Colonic mucosa (tissue), 4 donors: ENCODE measurements at places on chromosomes 2 and 18. TPM values are rescaled to one million over a fixed set of nuclear protein-coding genes. Genes with fewer than 3 reads are reported as not detected.

- no peak for DNase-seq
Observed at GRCh38 chr2:188787021-188787657, 187.0 kb upstream of the COL3A1 start.

SPP2 gene
- not detected for total RNA-seq

GRCh38 chr2:85439025-85439472 lies 20.5 kb downstream of the SH2D6 start:
- DNase-seq: no peak

DNA sequence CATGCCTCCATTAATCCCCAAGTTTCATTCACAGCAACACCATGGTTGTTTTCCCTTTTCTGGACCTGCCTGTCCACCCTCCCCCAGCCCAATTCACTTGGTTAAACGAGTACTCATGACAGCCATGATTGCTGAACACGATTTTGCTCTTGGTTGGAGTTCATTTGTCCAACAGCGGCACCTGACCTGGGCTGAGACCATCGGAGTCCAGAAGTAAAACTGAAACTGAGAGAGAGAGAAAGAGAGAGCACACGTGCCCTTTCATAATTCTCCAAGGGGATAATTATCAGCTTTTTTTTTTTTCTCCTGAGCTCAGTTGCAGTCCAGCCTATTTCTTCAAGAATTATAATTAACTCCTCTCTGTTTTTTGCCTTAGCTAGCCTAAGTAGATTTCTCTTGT lies 13.7 kb upstream of the KIF5C start:
- DNase-seq: no peak

GRCh38 chr2:142718576-142719155 lies 158.8 kb upstream of the KYNU start:
- DNase-seq: no peak

DNA sequence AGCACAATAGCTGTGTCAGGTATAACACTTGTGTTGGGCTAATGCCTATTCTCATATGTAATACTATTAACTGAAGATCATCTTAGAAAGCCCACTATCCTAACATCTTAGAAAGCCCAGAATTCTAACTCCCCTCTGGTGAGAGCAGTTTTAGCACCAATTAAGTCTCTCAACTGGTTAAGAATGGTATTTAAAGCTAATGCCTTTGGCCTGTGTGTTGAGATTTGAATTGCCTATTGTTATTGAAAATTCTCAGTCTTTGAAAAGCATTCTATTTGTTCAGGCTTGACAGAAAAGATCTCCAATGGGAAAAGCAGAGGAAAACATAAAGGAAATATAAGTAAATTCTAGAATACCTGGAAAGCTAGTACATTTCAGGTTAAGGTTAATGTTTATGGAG lies 352.5 kb downstream of the ARHGAP15 start:
- no peak for DNase-seq

DNA sequence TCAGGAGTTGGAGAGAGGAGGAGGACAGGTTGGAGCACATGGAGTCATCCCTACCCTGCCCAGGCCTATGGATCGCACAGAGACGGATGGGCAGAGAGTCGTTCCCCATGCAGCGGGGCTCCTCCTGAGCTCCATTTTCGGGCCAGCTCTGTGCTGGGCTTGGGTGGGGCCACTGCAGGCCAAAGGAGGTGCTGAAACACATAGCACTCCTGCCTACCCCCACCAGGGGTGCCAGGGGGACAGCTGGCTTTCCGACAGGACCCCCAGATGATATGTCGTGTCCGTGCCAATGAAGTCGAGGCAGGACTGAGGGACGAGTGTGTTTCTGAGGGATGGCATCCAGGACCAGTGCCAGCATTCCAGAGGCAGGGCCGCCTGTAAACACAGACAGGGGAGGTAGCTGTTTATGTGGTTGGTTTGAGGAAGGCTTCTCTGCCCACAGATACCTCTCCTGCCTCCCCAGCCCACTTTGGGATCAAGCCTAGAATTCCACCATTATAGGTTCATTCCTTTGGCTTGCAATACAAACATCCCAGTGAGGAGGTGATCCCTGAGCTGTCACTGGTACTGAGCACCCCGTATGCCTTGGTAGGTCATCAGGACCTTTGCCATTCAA lies 116.6 kb downstream of the GLI2 start:
- no peak for DNase-seq

KLHL14 gene
- total RNA-seq: 0.08 TPM

- DNase-seq: no peak
Observed at GRCh38 chr2:162152147-162152546, at the start of gene GCG. Gene GCG (minus strand): TSS chr2:162152247. CDS start chr2:162149178, 3,069 bp downstream.

GRCh38 chr18:5900262-5900661 lies 4.9 kb upstream of the TMEM200C start:
- DNase-seq: no peak

HMSD gene
- 2.3 TPM for total RNA-seq

DNA sequence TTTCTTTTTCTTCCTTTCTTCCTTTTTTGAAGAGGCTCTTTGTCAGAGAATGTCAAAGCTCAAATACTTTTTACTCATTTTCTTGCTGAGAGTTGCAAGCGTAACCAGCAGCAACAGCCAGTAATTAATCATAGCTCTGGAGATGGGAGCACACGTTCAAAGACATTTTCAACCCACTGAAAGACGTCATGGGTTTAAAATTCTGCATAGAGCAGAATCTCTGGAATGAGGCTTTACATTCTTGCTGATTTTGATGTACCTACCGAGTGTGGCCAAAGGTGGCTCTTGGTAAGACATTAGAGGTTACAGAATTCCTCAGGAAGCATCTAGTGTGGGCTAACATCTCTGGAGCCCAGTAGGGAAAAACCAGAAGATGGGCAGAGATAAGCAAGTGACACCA lies 292.5 kb downstream of the MTX2 start:
- DNase-seq: no peak

ACTG2 gene
- 25.4 TPM for total RNA-seq

ATP6V1B1 gene
- not detected for total RNA-seq

DNA sequence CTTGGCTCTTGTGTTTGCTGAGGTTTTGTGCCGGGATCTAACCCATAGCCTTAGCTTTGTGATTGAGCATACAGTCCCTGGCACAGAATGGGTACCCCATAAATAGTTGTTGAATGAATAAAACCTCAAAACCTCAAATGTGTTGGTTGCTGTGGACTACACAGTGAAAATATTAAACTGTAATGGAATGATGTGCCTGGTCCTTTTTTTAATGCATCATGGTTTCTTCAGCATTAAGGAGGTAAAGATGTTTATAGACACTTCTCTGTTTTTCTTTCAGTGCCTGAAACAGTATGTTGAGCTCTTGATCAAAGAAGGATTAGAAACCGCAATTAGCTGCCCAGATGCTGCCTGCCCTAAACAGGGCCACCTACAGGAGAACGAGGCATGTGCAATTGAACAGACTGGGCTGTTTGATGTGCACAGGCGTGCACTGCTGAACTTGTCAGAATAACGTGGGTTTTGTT lies 97.0 kb downstream of the RNF144A start:
- no peak for DNase-seq

SCYGR4 gene
- total RNA-seq: not detected

SNRNP200 gene
- 90.4 TPM for total RNA-seq

DNA sequence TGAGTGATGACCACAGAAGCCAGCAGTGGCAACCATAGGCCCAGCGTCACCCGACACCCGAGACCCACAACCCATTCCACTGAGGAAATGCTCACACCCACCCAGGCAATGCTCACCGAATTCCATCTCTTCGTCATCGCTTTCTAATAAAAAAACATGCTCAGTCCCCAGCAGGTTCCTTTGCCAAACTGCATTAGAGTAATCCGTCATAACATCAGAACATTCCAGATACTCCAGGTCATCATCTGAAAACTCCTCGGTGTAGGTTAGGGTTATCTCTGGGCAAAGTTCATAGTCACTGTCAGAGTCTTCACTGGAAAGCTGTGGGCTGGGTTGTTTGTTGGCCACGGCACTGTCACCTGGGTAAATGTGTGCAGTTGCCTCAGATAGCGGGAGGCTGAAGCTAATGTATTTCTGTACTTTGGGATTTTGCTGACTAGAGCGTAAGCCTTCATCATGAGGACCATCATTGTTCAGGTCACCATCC lies 49.3 kb downstream of the ALPK2 start:
- no peak for DNase-seq

DNA sequence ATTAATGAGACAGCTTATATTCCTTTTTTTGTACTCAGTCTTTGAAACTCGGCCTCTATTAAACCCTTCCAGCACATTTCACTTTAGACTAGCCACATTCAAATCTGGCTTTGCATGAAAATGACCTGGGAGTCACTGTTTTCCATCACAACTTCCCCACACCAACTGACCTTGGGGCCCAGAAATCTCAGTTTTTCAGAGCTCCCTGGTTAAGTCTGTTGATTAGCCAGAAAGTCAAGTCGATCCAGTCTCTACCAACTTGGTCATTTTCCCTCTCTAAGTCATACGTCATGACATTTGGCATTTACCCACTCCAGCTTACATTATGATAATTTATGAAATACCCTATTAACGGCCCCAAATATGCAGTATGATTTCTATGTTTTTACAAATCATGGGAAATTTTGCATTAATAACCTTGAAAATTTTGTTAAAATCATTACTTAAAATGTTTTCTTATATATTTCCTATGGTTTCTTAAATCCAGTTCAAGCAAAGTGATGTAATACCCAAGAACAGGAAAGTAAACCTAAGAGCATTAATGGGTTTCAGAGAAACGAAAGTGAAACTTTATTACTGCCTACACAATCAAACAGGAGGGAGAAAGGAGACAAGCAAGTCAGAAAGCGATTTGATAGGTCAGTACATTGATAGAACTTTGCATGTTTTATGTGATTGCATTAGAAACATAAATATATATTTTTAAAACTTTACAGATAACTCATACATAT lies 77.1 kb downstream of the SPATS2L start:
- DNase-seq: no peak

DNA sequence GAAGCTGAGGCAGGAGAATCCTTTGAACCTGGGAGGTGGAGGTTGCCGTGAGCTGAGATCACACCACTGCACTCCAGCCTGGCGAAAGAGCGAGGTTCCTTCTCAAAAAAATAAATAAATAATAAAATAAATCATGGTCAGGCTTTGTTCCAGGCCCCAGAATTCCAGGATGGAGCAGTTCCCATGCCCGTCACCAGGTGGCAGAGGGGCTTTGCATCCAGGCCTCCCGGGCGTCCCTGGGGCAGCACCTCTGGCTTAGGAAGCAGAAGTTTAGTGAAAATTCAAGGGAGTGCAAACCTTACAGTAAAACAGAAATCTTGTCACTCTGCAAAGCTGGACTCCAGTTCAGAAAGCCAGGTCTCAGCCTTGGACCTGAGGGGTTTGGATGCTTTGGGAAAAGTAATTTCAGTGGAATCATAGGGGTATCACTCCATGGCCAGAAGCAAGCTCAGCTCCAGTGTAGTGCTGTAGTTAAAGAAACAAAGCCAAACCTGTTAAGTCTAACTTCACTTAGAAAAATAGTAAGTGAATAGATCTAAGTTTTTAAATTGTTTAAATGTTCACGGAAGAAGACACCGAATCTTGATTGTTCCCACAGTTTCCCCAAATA lies 512.7 kb downstream of the CMPK2 start:
- DNase-seq: peak; percentile 72

BOLL gene
- not detected for total RNA-seq

CNGA3 gene
- total RNA-seq: 0.35 TPM

DNA sequence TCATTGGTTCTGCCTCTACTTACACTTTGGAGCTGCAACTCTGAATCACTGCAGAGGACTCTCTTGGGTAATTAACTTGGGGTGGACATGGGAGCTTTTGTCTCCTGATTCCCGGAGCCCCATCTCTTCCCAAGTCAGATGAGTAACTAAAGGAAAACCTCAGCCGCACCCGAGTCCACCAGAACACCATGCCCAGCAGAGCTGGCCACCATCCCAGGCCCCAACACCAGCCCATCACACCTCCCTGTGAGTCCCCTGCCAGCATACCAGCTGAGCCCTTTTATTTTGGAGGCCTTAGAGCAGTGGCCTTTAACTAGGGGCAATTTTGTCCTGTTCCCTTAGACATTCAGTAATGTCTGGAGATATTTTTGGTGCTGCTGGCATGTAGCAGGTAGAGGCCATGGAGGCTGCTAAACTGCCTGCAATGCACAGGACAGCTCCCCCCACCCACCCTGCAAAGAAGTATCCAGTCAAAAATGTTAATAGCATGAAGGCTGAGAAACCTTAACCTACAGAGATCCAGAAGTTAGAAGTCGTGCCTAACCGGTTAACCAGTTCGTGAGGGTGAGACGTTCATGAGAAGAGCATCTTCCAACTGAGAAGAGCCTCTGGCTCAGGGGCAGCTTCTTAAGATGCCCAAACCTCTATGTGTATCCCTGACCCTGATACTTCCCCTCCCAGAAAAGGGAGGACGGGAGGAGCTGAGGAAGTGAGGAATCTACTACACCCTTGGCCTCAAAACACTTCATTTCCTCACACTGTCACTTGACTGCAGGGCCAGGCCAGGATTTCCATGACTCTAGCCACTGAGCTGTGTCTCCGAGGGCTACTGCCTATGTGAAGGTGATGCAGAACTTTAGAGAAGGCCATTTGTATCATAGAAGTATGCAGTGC lies 139.9 kb upstream of the EPAS1 start:
- no peak for DNase-seq

GRCh38 chr2:34401186-34401585 lies 802.1 kb upstream of the FAM98A start:
- no peak for DNase-seq

DLX1 gene
- 0.19 TPM for total RNA-seq

CWC22 gene
- total RNA-seq: 13.4 TPM

DNA sequence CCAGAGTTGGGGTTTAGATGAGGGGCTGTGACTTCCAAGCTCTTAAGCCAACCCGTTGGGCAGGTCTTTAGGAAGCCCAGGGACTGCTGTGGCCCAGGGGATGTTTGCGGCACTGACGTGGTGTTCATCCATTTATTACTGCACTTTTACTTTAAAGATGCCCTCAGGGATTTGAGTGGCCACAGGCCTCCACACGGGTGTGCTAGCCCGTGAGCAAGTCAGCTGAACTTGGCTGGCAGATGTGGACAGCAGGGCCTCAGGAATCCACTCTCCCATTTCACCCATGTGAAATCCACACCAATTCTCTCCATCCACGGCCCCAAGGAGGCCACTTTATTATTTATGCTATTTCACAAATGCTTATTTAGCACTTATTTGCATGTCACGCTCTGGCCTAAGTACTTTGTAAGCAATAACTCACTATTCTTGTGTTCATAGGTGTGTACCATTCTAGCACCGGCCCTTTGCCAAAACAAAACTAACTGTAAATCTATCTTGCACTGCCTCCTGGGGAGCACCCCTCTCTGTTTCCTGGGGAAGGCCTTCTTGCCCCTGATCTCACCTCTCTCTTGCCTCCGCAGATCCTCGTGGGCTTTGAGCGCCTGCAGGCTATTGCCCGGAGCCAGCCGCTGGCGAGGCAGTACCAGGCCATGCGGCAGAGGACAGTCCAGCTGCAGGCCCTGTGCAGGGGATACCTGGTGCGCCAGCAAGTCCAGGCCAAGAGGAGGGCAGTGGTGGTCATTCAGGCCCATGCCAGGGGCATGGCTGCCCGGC lies 39.1 kb upstream of the GPR17 start:
- no peak for DNase-seq

PDCD1 gene
- total RNA-seq: 0.35 TPM

CD207 gene
- total RNA-seq: not detected
